A549 treated with CpdA at 1 μM for 4 hours (cell line): ENCODE measurements at places on chromosomes 7 and 10. TPM values are rescaled to one million over a fixed set of nuclear protein-coding genes. Genes with fewer than 3 reads are reported as not detected.

Gene NUTM2E
- 0.29 to 0.52 TPM (median 0.45 TPM) in 5 replicates for total RNA-seq

Gene TAS2R3
- total RNA-seq: not detected in 5 replicates

Gene CYP3A4
- not detected in 5 replicates for total RNA-seq

Gene MMD2
- total RNA-seq: not detected in 5 replicates

Gene CLDN12
- total RNA-seq: 21.5 to 27.8 TPM (median 26.0 TPM) in 5 replicates

Gene NAT16
- total RNA-seq: 0.13 to 0.25 TPM (median 0.17 TPM) in 4 of 5 replicates, not detected in the other

Gene CAV2
- 157 to 196 TPM (median 171 TPM) in 5 replicates for total RNA-seq

Gene ZNF488
- 9.1 to 13.4 TPM (median 13.1 TPM) in 5 replicates for total RNA-seq

Gene GIMAP4
- not detected in 5 replicates for total RNA-seq

Gene STOX1
- 0.74 to 1.1 TPM (median 0.86 TPM) in 5 replicates for total RNA-seq

Gene AIFM2
- total RNA-seq: 30.3 to 37.0 TPM (median 36.3 TPM) in 5 replicates

Gene CFAP46
- 1.0 to 1.5 TPM (median 1.3 TPM) in 5 replicates for total RNA-seq

Gene AKR1C8
- 0.19 to 0.31 TPM in 2 of 5 replicates, not detected in the others for total RNA-seq

Gene INSYN2A
- 1.5 to 1.8 TPM (median 1.8 TPM) in 5 replicates for total RNA-seq

Gene C1QL3
- not detected in 5 replicates for total RNA-seq
